ENCODE measurements at places on chromosomes 3 and 15.

- no peak for DNase-seq
Observed at GRCh38 chr15:47496343-47497185, 220.7 kb upstream of the SEMA6D start.

DNA sequence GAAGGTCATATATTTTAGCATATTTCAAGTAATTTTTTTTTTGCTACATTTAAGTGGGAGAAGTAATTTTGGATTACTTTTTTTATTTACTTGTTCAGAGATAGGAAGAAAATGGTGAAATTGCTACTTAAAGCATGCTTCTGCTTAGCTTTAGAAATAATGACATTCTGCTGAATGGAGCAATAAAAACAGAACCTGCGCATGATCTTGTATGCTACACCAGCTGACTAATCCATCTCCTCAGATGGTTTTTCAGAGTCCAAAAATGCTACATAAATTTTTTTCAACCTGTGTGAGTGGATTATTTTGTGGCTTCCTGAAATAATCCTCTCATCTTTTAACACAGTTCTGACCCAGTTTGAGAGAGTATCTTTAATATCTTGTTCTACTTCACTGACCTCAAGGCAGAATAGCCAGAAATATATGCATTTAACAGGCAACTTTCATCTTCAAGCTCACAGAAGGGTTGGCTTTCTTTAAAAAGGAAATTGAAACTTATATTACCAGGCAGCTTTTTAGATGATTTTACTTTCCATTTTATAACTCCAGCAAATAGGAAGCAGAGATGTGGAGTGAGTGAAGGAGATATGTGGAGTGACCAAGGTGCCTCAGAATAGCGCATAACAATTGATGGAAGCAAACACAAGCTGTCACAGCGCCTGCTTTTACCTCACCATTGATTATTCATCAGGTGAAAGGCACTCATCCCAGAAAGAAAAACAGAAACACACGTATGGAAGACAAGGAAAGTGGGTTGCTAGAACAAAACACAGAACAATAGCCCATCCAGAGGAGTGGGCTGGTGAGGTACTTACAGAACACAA lies 136.6 kb downstream of the TGFBR2 start:
- DNase-seq = no peak

DNA sequence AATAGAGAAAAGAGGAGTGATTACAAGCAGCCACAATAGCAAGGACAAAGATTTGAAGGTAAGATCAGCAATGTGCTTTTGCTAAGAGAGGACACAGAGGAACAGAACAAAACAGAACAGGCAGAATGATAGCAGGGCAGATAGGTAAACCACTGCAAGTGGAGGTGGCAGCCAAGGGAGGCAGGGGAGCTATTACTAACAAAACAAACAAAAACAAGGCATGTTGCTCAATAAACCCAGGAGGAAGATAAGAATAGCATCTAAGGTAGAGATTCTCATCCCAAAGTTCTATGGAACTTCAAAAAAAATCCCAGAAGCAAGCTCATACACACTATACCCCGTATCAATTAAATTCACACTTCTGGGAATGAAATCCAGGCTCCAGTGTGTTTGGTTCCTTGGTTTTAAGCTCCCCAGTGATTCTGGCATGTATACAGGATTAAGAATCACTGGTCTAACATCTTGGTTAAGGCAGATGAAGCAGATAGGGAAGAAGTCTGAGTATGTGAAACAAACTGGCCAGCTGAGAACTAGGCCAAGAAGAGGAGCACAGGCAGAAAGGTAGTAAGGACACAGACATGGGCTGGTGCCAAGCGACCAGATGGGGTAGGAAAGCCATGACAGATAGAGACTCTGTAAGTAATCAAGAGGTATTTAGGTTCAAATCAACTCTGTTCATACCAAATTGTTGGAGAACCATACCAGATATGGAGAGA lies 189.2 kb downstream of the DTWD1 start:
- DNase-seq = no peak

- DNase-seq = no peak
Observed at GRCh38 chr15:43276563-43277200, 10.0 kb upstream of the TGM5 start.

DNA sequence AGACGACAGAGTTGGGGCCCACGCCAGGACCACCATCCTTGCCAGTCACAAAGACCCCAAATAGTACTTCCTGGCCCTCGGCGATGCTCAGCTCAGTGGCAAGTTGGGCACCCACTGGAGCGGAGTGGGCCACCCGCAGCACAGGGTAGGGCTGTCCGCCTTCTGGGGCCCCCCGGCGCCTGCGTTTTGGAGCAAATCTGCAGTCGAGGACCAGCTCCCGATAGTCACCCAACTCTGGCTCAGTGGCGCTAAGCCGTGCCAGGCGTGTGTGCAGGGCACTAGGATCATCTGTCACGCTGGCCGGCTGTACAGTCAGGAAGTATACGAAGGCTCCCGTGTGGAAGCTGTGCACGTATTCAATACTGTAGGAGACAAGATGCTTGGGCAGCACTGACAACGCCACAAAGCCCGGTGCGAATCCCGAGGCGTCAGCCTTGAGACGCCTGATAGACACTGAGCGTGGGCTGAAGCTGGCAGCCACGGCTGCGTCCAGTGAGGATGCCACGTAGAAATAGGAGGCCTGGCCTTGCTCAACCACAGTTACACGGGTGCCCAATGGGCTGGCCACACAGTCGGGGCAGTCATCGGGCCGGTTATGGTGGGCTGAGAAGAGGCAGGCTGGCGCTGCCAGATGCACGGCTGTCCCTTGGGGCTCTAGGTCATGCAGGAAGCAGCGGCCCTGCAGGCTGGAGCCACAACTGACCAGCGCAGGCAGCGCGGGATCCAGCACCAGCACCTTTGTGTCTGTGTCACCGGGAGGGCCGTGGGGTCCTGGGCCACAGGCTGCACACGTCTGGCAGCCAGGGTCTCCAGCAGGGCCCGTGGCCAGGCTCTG lies 945 bp downstream of the MST1R start:
- no peak for DNase-seq

GRCh38 chr3:56800832-56801661 lies 702 bp downstream of the ARHGEF3 start:
- no peak for DNase-seq

- no peak for DNase-seq
Observed at GRCh38 chr3:139378587-139379241, 10.7 kb downstream of the COPB2 start.

GRCh38 chr3:111890051-111890580 lies 31.1 kb downstream of the PHLDB2 start:
- DNase-seq = no peak

- DNase-seq = no peak
Observed at GRCh38 chr15:60982249-60982910, 246.7 kb downstream of the RORA start.

DNA sequence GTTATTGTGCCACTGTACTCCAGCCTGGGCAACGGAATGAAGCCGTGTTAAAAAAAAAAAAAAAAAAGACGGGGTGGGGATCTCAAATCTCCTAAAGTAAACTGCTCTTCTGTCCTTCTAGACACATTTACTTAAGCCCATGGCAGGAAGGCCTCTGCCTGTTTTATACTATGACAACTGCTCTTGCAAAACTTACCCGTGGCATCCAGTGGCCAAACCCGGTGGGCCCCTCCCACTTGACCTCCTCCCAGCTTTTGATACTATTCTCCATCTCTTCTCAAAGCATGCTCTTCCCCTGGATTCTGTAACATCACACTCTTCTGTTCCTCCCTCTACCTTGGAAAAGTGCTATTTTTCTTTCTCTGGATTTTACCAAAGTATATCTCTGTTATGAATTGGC lies 112.2 kb downstream of the RFTN1 start:
- no peak for DNase-seq

DNA sequence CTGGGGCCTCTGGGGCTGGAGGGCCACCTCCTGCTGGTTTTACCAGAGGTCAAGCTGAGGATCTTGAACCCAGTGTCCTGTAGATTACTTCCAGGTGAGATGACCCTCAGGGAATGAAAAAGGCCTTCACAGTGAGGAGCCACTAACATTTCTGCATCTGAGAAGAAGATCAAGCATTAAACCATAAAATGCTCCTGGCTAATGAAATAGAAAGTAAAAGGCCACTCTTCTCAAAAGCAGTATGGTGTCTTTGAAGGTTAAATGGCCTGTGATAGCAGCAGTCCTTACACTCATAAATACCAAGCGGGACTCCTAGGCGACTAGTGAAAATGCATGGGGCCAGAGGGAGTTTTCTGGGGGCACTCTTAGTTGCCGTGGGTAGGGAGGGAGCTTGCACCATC lies 47.0 kb upstream of the RGMA start:
- DNase-seq = no peak

- no peak for DNase-seq
Observed at GRCh38 chr3:23547905-23548650, 257.7 kb upstream of the UBE2E1 start.

GRCh38 chr3:74538669-74539068 lies 75.8 kb downstream of the CNTN3 start:
- DNase-seq = no peak

DNA sequence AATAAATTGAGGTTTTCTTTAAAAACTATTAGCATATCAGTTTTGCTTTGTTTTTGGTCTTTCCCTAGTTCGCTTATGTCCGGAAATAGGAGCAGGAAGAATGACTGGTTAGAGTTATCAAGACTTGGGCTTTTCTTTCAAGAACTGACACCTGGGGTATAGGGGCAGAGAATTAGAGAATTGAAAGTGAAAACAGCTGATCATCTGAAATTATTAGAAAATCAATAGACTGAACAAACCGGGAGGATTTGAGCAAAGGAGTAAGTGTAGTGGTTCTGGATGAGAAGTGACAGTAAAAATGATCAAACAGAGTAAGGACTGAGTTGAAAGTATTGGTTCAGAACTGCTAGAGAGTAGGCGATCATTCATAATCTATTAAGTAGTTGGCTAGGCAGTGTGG lies 6.0 kb downstream of the MINDY2 start:
- no peak for DNase-seq

DNA sequence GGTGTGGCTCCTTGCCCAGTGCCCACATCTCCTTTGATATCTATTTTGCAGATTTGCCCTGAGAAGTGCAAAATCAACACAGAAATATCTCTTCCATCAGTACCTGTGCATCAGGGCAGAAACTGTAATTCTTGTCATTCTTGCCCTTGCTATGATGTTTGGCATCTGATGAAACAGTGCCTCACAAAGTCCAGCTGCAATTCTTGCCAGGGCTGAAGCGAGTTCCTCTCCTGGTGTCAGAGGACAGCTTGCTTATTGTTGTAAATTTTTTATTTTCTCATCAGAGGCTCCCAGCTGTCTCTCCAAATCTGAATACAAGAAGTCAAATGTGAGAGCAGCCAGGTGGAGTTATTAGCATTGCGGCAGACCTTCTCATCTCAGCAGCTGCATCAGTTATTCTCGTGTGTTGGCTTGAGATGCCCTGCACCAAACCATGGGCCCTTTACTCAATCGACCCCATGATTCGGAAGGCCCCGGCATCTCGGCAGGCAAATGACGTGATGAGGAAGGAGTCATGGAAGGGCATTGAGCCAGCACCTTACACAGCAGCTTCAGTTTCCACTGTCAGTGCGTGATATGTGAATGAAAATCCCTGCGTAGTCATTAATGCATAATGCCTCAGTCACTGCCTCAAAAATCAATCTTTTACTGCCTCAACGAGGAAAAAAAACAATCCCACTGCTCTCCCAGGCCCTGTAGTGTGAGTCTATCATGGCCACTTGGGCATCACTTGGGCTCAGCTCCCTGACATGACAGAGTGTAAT lies 93.4 kb downstream of the CCNL1 start:
- no peak for DNase-seq

- no peak for DNase-seq
Observed at GRCh38 chr3:172152874-172153273, 113.5 kb downstream of the FNDC3B start.

DNA sequence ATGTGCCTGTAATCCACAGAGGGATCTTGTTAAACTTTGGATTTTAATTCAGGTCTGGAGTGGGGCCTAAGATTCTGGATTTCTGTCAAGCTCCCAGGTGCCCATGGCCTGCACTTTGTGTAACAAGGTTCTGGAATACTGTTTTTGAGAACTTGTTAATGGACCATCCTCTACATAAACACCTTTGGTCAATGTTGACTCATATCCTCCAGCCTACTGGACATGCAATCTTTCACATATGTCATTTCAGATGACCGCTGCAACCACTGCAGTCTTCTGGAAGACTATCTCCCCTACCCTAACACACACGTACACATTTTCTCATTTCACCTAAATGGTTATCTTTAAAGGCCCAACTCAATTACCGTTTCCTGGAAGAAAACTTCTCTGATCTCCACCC lies 302.1 kb upstream of the TPRG1 start:
- DNase-seq = no peak

DNA sequence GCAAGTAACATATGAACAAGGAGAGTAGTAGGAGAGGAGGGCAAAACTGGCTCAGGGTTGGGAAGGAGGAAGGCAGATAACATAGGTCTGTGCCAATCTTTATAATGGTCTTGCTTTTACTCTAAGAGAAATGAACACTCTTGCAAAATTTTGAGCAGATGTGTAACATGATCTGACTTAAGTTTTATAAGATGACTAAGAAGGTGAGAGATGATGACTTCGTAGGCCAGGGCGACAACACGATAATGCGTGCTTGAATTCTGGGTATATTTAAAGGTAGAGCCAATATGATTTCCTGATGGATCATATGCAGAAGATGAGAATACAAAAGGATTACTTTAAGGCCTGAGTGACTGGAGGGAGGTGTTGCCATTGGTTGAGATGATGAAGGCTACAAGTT lies 265.4 kb upstream of the KCNMB2 start:
- no peak for DNase-seq

DNA sequence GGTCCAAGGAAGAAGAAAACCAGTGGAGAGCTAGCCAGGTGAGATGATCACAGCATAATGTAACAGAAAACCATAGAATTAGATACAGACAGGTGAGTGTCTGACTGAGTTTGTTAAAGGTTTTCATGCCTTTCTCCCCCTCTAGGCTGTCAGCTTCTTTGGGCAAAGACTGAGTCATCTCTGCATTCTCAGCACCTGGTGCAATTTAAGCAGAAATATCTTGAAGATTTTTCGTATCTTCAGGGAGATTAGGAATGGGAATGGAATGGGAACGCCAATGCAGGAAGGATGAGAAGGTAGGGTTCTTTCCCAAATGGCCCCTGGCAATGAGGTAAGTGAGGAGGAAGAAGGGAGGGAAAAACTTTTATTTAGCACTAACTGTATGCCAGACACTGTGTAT lies 122.0 kb upstream of the SLC7A14 start:
- no peak for DNase-seq

DNA sequence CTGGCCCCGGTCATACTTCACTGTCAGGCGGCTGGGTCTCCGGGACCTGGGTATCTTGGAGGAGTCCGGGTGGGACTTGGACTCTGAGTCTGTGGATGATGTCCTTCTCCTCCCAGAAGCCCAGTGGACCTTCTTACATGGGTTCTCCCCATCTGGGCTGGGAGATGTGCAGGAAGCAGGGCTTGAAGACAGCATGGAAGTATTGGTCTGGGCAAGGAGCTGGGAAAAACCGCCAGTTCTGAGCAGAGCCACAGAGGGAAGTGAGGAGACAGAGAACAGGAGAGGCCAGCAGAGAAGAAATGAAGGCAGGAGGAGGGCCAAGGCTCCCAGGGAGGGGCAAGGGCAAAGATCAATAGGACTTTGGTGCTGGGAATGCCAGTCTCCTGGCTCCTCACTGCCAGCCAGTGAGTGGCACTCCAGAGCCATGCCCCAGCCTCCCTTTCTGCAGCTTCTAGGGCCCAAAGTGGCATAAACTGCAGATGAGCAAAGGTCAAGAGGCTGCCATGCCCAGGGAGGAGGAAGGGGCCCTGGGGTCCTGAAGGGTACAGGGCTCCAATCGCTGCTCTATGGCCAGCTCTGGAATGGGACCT lies at the start of gene PPP1R14D:
PPP1R14D (minus strand) TSS at position 262 of the 590 bp plus-strand sequence; CDS start at position 195, 67 bp downstream.
- no peak for DNase-seq

All from D341Med (cell line).